CD4-positive, alpha-beta T cell treated with Interferon gamma for 1 hour (primary cell): ENCODE measurements at places on chromosomes 7 and 10.

GRCh38 chr10:9294865-9295264, 1240.4 kb downstream of the GATA3 start:
- DNase-seq: no peak

DNA sequence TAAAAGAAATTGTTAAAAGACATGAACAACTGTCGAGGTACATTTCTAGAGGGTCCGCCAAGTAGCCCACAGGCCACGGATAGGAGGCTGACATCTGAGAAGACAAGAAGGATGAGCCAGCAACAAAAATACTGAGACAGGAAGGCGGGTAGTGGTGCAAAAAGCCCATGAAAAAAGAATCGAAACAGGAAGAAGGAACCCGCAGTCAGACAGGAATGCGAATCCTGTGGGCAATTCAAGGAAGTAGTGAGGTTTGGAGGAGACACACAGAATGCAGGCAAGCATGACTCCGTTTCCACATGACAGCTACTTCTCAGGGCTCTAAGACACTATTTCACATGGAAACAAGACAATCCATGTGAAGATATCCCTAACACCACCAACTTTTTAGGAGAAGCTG, 125.2 kb downstream of the DOCK4 start:
- DNase-seq: peak; percentile 51

DNA sequence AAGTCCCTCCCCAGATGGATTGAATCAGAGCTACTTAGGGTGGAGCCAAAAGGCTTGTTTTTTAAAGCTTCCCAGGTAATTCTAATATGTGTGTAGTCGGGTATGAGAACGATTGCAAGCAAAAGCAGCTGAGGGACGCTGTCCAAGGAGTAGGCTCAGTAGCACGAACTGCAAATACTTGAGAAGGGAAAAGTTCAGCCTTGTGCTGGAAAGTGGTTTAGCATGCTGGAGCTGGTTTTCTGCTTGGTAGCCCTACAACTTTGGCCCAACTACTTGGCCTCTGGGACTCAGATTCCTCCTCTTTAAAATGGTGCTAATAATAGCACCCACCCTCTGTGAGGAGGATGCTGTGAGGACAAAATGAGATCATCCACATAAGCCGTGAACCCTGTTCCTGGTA, 76.2 kb downstream of the AHR start:
- DNase-seq: no peak

DNA sequence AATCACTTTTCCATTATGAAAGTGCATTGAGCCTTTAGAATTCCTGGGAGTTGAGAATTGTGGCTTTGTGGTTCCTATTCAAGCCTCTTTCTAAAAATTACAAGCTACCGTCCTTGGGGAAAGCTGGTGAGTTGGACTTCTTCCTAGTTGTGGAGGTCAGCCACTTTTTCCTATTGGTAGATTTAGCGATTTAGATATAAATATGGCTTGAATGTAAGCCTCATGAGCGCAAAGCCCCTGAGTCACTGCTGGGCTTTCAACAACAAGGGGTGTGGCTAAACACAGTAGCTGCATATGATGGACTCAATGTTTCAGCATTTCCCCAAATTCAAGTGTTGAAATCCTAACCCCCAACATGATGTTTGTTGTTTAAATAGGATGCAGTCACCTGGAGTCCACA, 150.0 kb upstream of the IGFBP3 start:
- DNase-seq: no peak
